Diencephalon (tissue), 1 donor: ENCODE measurements at places on chromosomes 3 and 15. TPM values are rescaled to one million over a fixed set of nuclear protein-coding genes. Genes with fewer than 3 reads are reported as not detected.

Gene C3orf52
- total RNA-seq: 1.2 TPM

Gene CCDC54
- not detected for total RNA-seq

Gene LARP6
- total RNA-seq: 11.3 TPM

Gene HTR3E
- not detected for total RNA-seq

Gene RCCD1
- 16.4 TPM for total RNA-seq

Gene KNG1
- not detected for total RNA-seq

Gene SLC12A6
- 37.1 TPM for total RNA-seq

Gene CYB561D2
- 15.2 TPM for total RNA-seq

Gene BCL2A1
- 3.0 TPM for total RNA-seq

Gene SMCO1
- total RNA-seq: not detected

Gene LRTM1
- total RNA-seq: not detected

Gene PRR20G
- not detected for total RNA-seq

Gene NOP10
- 107 TPM for total RNA-seq

Gene GOLGA6L7
- not detected for total RNA-seq

Gene KLHL40
- 0.23 TPM for total RNA-seq

Gene POC1A
- 5.1 TPM for total RNA-seq

Gene DUOX1
- total RNA-seq: under 0.01 TPM

Gene CADM2
- 172 TPM for total RNA-seq

Gene SLC51A
- total RNA-seq: not detected

Gene NUDT16
- 15.0 TPM for total RNA-seq

Gene EOMES
- total RNA-seq: 1.6 TPM

Gene RTP1
- 3.2 TPM for total RNA-seq

Gene RBMS3
- total RNA-seq: 36.2 TPM

Gene SUSD5
- 7.4 TPM for total RNA-seq

Gene ADPGK
- 38.8 TPM for total RNA-seq

Gene ACAN
- 3.0 TPM for total RNA-seq
